ENCODE measurements at places on chromosomes 5 and 9. TPM values are rescaled to one million over a fixed set of nuclear protein-coding genes. Genes with fewer than 3 reads are reported as not detected.
A peak's percentile ranks its signal among the peaks of the same experiment; 100 is the strongest.

DNA sequence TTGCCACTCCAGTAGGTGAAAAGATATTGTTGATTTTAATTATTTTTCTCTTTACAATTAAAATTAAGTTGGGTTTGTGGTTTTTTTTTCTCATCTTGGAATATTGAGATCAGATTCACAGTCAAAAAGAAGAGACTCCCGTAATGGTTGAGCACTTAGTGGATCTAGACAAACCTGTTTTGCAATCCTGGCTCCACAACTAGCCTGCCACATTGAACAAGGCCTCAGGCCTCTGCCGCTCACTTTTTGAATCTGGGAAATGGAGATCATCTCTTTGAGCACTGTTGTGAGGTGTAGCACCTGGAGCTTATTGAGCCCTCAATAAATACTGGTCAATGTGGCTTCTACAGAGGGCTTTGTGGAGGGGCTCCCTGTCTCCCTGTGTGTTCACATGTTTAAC is 37.1 kb upstream of the RARS1 start:
- no peak for ATAC-seq
- H3K4me1 ChIP-seq, result no peaks in the 10 kb centered on the region
- no peak overlapping the region for H3K4me3 ChIP-seq

DNA sequence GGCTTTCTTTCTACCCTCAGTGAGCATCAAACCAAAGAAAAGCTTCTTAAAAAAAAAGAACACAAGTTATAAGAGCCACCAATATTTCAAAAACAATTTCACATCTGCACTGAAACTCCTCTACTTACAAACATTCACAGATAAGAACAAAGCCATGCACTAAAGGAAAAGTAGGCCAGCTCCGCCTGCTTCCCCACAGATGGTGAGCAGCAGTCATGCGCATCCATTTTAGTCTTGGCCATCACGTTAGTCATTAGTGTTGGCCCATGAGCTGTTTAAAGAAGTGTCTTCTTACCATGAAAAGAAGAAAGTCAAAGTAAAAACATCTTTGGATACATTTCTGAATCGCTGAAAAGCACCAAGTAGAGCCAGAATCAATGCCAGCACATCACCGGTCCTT is 40.0 kb upstream of the SMIM23 start:
- H3K4me1 ChIP-seq, result no peaks in the 10 kb centered on the region
- H3K36me3 ChIP-seq, result no peaks in the 10 kb centered on the region

- ATAC-seq, result peak; percentile 52
- H3K27me3 ChIP-seq, result peaks cover 5% of the 10 kb centered on the region
- no peak overlapping the region for H3K27ac ChIP-seq
- H3K4me3 ChIP-seq, result peak overlapping the region; percentile 43
- no peaks in the 10 kb centered on the region for H3K36me3 ChIP-seq
- H3K4me1 ChIP-seq, result no peaks in the 10 kb centered on the region
These were observed 8.7 kb upstream of the RANBP6 start for GRCh38 chr9:6024035-6024554.

- peaks cover 22% of the 10 kb centered on the region for H3K36me3 ChIP-seq
- no peak for ATAC-seq
- H3K4me3 ChIP-seq, result peak overlapping the region; percentile 100
- H3K27me3 ChIP-seq, result no peaks in the 10 kb centered on the region
These were observed 2.3 kb upstream of the FBXW11 start for GRCh38 chr5:172008689-172009141.

Gene F2RL2
- total RNA-seq, result 1.1 TPM

Gene ITK
- total RNA-seq, result 277 TPM
